GM19239 (cell line): ENCODE measurements at places on chromosomes 5 and 9.

- no peak for DNase-seq
These were observed 142.4 kb upstream of the ZNF608 start for GRCh38 chr5:124888622-124889485.

GRCh38 chr5:61132559-61132958, 29.7 kb downstream of the SMIM15 start:
- no peak for DNase-seq

GRCh38 chr9:76651119-76651705, 113.0 kb upstream of the PCA3 start:
- DNase-seq = no peak

GRCh38 chr5:61202213-61202612, 39.9 kb upstream of the SMIM15 start:
- DNase-seq = no peak

- no peak for DNase-seq
These were observed 15.1 kb downstream of the TCF7 start for GRCh38 chr5:134129411-134130238.

DNA sequence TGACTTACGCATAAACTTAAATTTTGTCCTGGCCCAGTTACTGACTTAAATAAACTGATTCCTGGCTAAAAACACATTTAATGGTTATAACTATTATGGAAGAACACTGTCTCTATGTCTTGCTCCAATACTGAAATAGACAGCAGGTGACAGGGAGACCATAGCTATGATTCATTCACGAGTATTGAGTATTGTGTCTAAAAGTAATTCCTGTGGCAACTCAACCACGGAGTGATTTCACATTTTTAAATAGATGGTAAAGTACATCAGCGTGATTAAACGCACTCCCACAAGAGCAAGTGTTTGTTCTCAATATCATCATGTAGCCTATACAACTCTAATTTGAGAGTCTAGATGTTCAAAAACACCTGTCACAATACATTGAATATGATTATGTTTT, 35.9 kb upstream of the PCSK1 start:
- DNase-seq = no peak
